ENCODE measurements at places on chromosomes 2 and 18.

GRCh38 chr2:65027616-65028244 lies 28.5 kb upstream of the CEP68 start:
- DNase-seq, result no peak

DNA sequence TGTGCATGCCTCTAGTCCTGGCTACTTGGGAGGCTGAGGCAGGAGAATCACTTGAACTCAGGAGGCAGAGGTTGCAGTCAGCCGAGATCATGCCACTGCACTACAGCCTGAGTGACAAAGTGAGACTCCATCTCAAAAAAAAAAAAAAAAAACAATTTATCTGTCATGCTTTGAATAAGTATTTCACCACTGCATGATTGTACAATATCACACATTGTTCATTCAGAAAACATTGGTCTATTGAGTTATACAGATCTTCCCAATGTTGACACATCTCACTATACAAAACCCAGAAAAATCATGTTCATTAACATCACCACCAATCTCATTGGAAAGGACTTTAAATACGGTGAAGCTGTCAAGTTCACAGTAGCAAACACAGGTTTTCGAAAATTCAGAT lies 46.8 kb upstream of the PPM1B start:
- DNase-seq, result no peak

GRCh38 chr2:138244501-138244925 lies 257.1 kb upstream of the SPOPL start:
- peak; percentile 48 for DNase-seq

GRCh38 chr2:174145827-174146226 lies 102.5 kb downstream of the OLA1 start:
- DNase-seq, result no peak

DNA sequence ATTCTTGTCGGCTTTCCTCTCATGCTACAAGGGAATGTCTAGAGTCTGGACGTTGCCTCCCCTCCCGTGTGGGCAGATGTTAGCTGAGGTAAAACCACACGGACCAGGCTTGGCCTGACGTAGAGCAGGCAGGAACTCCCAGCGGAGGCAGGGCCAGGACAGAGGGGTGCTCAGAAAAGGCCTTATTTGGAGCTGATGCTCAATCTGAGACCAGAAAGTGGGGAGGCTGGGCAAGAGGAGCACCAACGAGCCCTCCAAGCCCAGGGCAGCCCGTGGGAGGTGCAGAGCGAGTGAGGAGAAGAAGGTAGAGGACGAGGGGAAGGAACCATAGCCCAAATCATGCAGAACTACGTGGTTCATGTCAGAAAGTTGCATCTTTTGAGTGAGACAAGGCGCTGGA lies 9.0 kb downstream of the TEX51 start:
- no peak for DNase-seq
